Activated naive CD8-positive, alpha-beta T cell treated with anti-CD3 and anti-CD28 coated beads for 36 hours (primary cell): ENCODE measurements at places on chromosomes 11 and 22. TPM values are rescaled to one million over a fixed set of nuclear protein-coding genes. Genes with fewer than 3 reads are reported as not detected.

GRCh38 chr11:126528075-126528474 lies 172.6 kb downstream of the ST3GAL4 start:
- no peak for DNase-seq

NLRP14 gene
- total RNA-seq = 0.08 TPM

DNA sequence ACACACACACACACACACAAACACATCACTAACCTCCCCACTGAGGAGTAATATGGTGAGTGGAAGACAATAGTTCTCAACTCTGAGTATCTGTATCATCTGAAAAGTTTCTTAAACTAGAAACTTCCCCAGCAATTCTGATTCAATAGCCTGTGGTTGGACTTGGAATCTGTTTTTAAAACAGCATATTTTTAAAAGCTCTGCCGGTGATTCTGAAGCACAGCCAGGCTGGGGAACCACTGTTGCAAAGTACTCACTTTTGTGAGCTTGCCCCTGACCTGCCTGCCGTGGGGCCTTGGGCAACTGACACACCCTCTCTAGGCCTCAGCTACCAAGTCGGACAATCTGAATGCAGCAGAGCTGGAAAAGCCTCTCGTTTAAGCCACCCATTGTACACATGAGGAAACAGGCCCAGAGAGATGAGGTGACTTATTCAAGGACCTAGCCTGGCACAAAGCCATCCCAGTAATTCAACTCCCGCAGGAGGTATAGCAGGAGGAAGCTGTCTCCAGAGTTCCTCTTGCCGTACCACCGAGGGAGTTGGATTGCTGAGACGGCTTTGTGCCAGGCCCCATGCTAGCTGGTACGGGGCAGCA lies 8.9 kb downstream of the SLC15A3 start:
- no peak for DNase-seq

GLYATL1 gene
- 1.3 TPM for total RNA-seq

- no peak for DNase-seq
Observed at GRCh38 chr22:24088816-24089215, 77.7 kb downstream of the CABIN1 start.

- no peak for DNase-seq
Observed at GRCh38 chr11:37502202-37502601, 904.2 kb upstream of the RAG2 start.
